ENCODE measurements at places on chromosomes 4 and X. TPM values are rescaled to one million over a fixed set of nuclear protein-coding genes. Genes with fewer than 3 reads are reported as not detected.

Gene DUSP21
- not detected for total RNA-seq

Gene STS
- total RNA-seq = 10.7 TPM

Gene CT45A3
- not detected for total RNA-seq

Gene NUDT10
- 1.2 TPM for total RNA-seq

Gene IL13RA2
- total RNA-seq = 102 TPM

Gene FAT4
- 39.0 TPM for total RNA-seq

Gene TIGD4
- 0.26 TPM for total RNA-seq

Gene RRH
- total RNA-seq = not detected

Gene RNF175
- total RNA-seq = not detected

Gene FREM3
- total RNA-seq = 0.07 TPM

Gene NOX1
- not detected for total RNA-seq

Gene FAM149A
- total RNA-seq = 3.6 TPM

Gene GPR50
- not detected for total RNA-seq

Gene TSPAN7
- total RNA-seq = 0.39 TPM

Gene SH3D19
- 20.3 TPM for total RNA-seq

Gene ANKRD50
- total RNA-seq = 59.8 TPM

Gene PF4V1
- 2.1 TPM for total RNA-seq

Gene RPA4
- total RNA-seq = 1.2 TPM

Gene TRIM61
- total RNA-seq = 3.0 TPM

Gene BTC
- 0.30 TPM for total RNA-seq

Gene ARFIP1
- total RNA-seq = 45.5 TPM

Gene CXCL1
- total RNA-seq = 120 TPM

Gene F9
- total RNA-seq = not detected
